ENCODE measurements at places on chromosomes 12 and 14. TPM values are rescaled to one million over a fixed set of nuclear protein-coding genes. Genes with fewer than 3 reads are reported as not detected.
A peak's percentile ranks its signal among the peaks of the same experiment; 100 is the strongest.

The DHH gene
- total RNA-seq: not detected

The OR10G2 gene
- not detected for total RNA-seq

The MORN3 gene
- 1.4 TPM for total RNA-seq

The HOXC4 gene
- total RNA-seq: 3.3 TPM

The NUAK1 gene
- total RNA-seq: 21.7 TPM

The PPFIA2 gene
- total RNA-seq: 3.3 TPM

The INSM2 gene
- total RNA-seq: not detected

The EFS gene
- total RNA-seq: 9.8 TPM

The RNF212B gene
- total RNA-seq: not detected

The CHURC1 gene
- total RNA-seq: 100 TPM

The SDSL gene
- 6.5 TPM for total RNA-seq

The CLEC7A gene
- under 0.01 TPM for total RNA-seq

The VWF gene
- total RNA-seq: 0.29 TPM

DNA sequence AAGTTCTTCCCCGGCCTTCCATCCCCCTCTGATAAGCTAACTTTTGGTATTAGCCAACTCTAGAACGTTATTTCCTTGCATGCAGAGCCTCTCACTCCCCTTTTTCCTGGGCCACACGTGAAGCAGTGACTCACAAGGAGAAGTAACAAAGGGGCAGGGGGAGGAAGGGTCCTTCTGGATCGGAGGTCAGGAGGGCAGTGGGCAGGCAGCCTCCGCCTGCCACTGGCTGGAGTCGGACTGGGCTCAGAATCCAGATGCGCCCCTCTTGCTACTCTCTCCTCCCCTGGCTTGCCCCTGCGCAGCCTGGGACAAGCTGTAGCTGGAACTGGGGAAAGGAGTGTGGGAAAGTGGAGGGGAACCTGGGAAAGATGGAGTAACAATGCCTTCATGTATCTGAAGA is 55.0 kb downstream of the TPCN1 start:
- no peak overlapping the region for H3K27ac ChIP-seq
- peaks cover 38% of the 10 kb centered on the region for H3K36me3 ChIP-seq
- no peak for DNase-seq
- no peaks in the 10 kb centered on the region for H3K27me3 ChIP-seq

- no peak overlapping the region for H3K27ac ChIP-seq
- H3K4me3 ChIP-seq: no peak overlapping the region
- DNase-seq: no peak
Observed at GRCh38 chr14:38420048-38420447, 164.2 kb upstream of the CLEC14A start.

- H3K4me3 ChIP-seq: peak within 1 kb of the TSS; percentile 88
- H3K36me3 ChIP-seq: peaks cover 9% of the 10 kb centered on the region
- H3K27ac ChIP-seq: peak within 1 kb of the TSS; percentile 98
- H3K27me3 ChIP-seq: no peaks in the 10 kb centered on the region
Observed at GRCh38 chr12:101876861-101877805, at the start of gene DRAM1. DRAM1 (plus strand) TSS chr12:101877580; CDS start chr12:101877790, 210 bp downstream.

- DNase-seq: no peak
- H3K4me3 ChIP-seq: no peak overlapping the region
- H3K4me1 ChIP-seq: no peaks in the 10 kb centered on the region
- H3K27ac ChIP-seq: no peak overlapping the region
- H3K36me3 ChIP-seq: no peaks in the 10 kb centered on the region
- no peaks in the 10 kb centered on the region for H3K27me3 ChIP-seq
Observed at GRCh38 chr12:24246934-24247333, 297.5 kb upstream of the SOX5 start.

DNA sequence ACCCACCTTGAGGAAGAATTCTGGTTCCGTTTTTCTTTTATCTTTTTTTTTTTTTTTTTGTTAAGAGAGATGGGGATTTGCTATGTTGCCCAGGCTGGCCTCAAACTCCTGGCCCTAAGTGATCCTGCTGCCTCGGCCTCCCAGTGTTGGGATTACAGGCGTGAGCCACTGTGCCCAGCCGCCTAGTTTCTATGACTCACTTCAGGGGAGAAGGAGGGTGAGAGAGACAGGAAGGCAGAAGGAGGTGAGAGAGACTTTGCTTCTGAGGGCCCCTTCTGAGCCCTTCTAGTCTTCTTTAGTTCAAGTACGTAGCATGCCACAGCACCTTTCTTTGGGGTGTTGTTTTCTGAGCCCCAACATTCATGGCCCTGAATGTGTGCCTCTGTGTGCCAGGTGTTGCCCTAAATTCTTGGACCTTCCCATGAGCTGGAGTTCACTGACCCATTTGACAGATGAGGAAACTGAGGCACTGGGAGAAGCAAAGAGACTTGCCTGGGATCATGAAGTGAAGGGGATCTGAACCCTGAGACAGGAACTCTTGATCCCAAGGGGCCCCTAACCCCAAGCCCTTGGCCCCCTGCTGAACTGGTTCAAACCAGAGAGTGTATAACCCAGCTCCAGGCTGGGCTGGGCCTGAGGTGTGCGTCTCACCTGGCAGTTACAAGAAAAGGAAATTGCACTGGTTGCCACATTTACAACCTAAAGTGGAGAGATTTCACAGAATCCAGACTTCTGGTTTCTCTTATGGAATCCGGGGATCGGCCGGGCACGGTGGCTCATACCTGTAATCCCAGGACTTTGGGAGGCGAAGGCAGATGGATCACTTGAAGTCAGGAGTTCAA is 20.8 kb downstream of the SH2B3 start:
- no peak overlapping the region for H3K4me3 ChIP-seq
- peak; percentile 73 for DNase-seq
- peaks cover 17% of the 10 kb centered on the region for H3K36me3 ChIP-seq
- peak overlapping the region; percentile 75 for H3K27ac ChIP-seq
- no peaks in the 10 kb centered on the region for H3K27me3 ChIP-seq

GRCh38 chr14:74840603-74841030 is 35.3 kb downstream of the PROX2 start:
- H3K36me3 ChIP-seq: peaks cover 11% of the 10 kb centered on the region
- DNase-seq: no peak
- H3K4me3 ChIP-seq: no peak overlapping the region
- no peak overlapping the region for H3K27ac ChIP-seq

DNA sequence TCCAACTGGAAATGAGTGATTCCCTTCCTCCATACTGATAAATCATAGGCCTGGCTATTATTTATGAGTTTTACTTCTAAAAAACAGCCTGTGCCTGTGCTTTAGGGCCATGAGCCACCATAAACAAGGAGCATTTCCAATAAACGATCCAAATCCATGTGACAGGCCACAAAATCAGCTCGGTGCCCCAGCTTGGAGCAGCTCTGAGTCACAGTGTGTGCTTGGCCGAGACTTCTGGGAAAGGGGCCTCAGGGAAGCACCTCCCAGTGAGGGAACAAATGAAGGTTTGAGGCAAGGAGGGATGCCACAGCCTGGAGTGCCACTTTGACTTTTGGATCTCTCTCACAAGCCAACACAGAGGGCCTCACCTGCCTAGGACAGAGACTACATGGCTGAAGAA is 190.4 kb downstream of the NTF3 start:
- no peaks in the 10 kb centered on the region for H3K27me3 ChIP-seq
- DNase-seq: no peak
- no peaks in the 10 kb centered on the region for H3K4me1 ChIP-seq
- H3K36me3 ChIP-seq: no peaks in the 10 kb centered on the region
- no peak overlapping the region for H3K4me3 ChIP-seq

DNA sequence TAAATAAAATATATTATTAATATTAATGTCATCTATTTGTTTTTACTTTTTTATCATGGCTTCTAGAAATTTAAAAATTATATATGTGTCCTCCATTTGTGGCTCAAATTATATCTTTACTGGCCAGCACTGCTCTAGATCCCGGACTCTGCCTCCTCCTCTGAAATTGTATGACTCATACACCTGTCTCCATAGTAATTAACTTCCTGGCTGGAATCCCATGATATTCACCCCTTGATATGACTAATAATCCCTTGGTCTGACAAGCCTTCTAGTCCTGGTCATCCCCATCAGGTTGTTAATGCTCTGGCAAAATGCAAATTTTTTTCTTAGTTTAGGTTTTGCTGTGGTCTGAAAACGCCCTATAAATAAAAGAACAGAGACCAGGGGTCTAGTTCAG is 116.2 kb downstream of the BMP4 start:
- H3K4me1 ChIP-seq: peaks cover 5% of the 10 kb centered on the region
- no peak overlapping the region for H3K27ac ChIP-seq
- H3K36me3 ChIP-seq: no peaks in the 10 kb centered on the region
- DNase-seq: no peak
- H3K4me3 ChIP-seq: no peak overlapping the region
- H3K27me3 ChIP-seq: peaks cover 3% of the 10 kb centered on the region

GRCh38 chr14:91142214-91142668 is 28.4 kb downstream of the DGLUCY start:
- H3K27ac ChIP-seq: no peak overlapping the region
- no peak for DNase-seq
- H3K36me3 ChIP-seq: peaks cover 12% of the 10 kb centered on the region

GRCh38 chr14:39265806-39266524 is 32.2 kb downstream of the MIA2 start:
- peak; percentile 43 for DNase-seq
- peak overlapping the region; percentile 96 for H3K4me3 ChIP-seq
- no peaks in the 10 kb centered on the region for H3K36me3 ChIP-seq
- H3K27me3 ChIP-seq: no peaks in the 10 kb centered on the region
- peak overlapping the region; percentile 97 for H3K27ac ChIP-seq
- H3K4me1 ChIP-seq: peaks cover 24% of the 10 kb centered on the region

- H3K27me3 ChIP-seq: no peaks in the 10 kb centered on the region
- H3K36me3 ChIP-seq: no peaks in the 10 kb centered on the region
- H3K4me3 ChIP-seq: peak overlapping the region; percentile 47
- no peak for DNase-seq
- peaks cover 50% of the 10 kb centered on the region for H3K4me1 ChIP-seq
Observed at GRCh38 chr12:95200128-95200894, 17.0 kb downstream of the FGD6 start.

DNA sequence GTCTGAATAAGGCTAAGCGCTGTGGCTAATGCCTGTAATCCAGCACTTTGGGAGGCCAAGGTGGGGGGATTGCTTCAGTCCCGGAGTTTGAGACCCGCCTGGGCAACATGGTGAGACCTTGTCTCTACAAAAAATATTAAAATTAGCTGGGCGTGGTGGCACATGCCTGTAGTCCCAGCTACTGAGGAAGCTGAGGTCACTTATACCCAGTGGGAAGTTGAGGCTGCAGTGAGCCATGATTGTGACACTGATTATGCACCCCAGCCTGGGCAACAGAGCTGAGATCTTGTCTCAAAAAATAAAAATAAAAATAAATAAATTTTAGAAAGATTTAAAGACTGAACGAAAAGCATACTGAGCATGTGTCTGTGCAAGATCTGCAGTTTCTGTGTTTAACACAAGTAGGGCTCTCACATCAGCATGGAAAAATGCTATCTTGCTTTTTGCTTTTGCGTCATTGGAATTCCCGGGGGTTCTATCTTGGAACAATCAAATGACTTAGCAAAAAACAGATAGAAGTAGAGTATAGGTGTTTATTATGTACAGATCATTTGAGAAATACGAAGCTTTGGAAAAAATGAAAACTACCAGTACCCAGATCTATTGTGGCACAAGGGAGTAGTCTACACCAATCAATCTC is 161.9 kb downstream of the CAPZA3 start:
- H3K27ac ChIP-seq: no peak overlapping the region
- no peak for DNase-seq
- no peaks in the 10 kb centered on the region for H3K27me3 ChIP-seq
- H3K4me1 ChIP-seq: no peaks in the 10 kb centered on the region
- H3K4me3 ChIP-seq: no peak overlapping the region

- H3K27me3 ChIP-seq: no peaks in the 10 kb centered on the region
- no peak overlapping the region for H3K27ac ChIP-seq
- H3K4me1 ChIP-seq: no peaks in the 10 kb centered on the region
- H3K4me3 ChIP-seq: no peak overlapping the region
Observed at GRCh38 chr12:24743941-24744793, 204.7 kb downstream of the BCAT1 start.

GRCh38 chr14:68340262-68340661 is 452.6 kb downstream of the ZFP36L1 start:
- H3K27ac ChIP-seq: no peak overlapping the region
- no peak overlapping the region for H3K4me3 ChIP-seq
- no peaks in the 10 kb centered on the region for H3K4me1 ChIP-seq
- no peaks in the 10 kb centered on the region for H3K27me3 ChIP-seq
- H3K36me3 ChIP-seq: no peaks in the 10 kb centered on the region

DNA sequence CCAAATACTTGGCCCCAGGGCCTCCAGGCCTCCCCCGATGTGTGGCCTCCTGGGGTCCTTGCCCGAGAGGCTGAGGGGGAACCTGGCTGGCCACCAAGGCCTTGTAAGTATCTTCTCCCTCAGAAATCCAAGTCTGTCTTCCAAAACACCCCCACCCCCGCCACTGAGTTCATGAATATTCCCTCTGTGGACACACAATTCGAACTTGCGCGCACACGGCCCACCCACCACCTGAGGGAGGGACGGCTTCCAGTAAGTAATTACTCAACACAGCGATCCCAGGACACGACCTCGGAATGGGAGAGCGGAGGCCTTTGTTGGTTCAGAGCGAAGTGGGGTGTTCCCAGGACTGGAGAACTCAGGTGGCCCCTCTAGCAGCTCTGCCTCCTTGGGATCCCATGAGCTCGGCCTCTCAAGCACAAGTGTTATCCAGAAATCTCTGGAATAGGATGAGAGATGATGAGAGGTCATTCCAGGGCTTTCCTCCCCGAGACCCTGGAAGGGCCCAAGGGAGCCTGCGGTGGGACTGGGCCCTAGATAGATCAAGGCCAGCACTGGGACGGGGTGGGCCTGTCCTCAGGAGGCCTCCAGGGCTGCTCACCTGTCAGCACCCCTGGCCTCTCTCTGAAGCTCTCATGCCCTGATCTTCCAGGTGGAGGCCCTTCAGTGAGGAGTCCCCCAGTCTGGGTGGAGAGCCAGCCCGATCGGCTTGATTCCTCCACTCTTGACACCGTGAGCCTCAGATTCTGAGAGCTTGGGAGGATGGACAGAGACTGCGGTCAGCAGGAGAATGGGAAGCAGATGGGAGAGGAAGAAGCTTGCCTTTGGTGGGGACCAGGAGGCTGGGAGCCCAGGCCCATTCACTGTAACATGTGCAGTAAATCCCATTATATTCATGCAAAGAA is 219.0 kb upstream of the RTL1 start:
- no peaks in the 10 kb centered on the region for H3K27me3 ChIP-seq
- H3K4me1 ChIP-seq: peaks cover 6% of the 10 kb centered on the region
- peak; percentile 48 for DNase-seq
- H3K4me3 ChIP-seq: no peak overlapping the region
- H3K27ac ChIP-seq: no peak overlapping the region

DNA sequence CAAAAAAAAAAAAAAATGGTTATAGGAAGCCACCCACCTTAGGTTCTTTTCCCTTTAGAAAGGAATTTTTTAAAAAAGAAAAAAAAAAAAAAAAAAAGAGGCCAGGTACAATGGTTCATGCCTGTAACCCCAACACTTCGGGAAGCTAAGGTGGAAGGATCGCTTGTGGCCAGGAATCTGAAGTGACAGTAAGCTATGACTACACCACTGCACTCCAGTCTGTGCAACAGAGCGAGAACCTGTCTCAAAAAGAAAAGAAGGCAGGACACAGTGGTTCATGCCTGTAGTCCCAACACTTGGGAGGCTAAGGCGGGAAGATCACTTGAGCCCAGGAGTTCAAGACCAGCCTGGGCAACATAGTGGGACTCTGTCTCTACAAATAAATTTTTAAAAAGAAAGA is 36.0 kb downstream of the SPTLC2 start:
- peaks cover 34% of the 10 kb centered on the region for H3K4me1 ChIP-seq
- DNase-seq: no peak
- peak overlapping the region; percentile 85 for H3K27ac ChIP-seq
- peaks cover 16% of the 10 kb centered on the region for H3K36me3 ChIP-seq
